Left ventricle myocardium superior (tissue), 1 donor: ENCODE measurements at places on chromosomes 5 and 9. TPM values are rescaled to one million over a fixed set of nuclear protein-coding genes. Genes with fewer than 3 reads are reported as not detected.

C5orf63 gene
- 10.9 TPM for total RNA-seq

NR2F1-AS1 gene
- 0.57 TPM for total RNA-seq

ANKDD1B gene
- 0.25 TPM for total RNA-seq

LCN1 gene
- total RNA-seq, result not detected

NIPSNAP3A gene
- total RNA-seq, result 17.3 TPM

MED22 gene
- total RNA-seq, result 21.5 TPM

AFAP1L1 gene
- total RNA-seq, result 48.9 TPM

RANBP17 gene
- 3.9 TPM for total RNA-seq

BAAT gene
- total RNA-seq, result not detected

CLTA gene
- total RNA-seq, result 60.7 TPM

DNAJC25 gene
- total RNA-seq, result 5.3 TPM

PARP8 gene
- 6.2 TPM for total RNA-seq

TMEM215 gene
- not detected for total RNA-seq

MYOT gene
- total RNA-seq, result 8.7 TPM

HMHB1 gene
- not detected for total RNA-seq

SLC34A3 gene
- total RNA-seq, result not detected

BNC2 gene
- total RNA-seq, result 6.3 TPM

GRCh38 chr9:36148311-36149051 lies 11.9 kb downstream of the GLIPR2 start:
- peak; percentile 97 for DNase-seq

GRCh38 chr5:150175536-150175935 lies 9.0 kb downstream of the CDX1 start:
- no peak for DNase-seq

- no peak for DNase-seq
These were observed 734 bp downstream of the SKP1 start for GRCh38 chr5:134175921-134176510.

DNA sequence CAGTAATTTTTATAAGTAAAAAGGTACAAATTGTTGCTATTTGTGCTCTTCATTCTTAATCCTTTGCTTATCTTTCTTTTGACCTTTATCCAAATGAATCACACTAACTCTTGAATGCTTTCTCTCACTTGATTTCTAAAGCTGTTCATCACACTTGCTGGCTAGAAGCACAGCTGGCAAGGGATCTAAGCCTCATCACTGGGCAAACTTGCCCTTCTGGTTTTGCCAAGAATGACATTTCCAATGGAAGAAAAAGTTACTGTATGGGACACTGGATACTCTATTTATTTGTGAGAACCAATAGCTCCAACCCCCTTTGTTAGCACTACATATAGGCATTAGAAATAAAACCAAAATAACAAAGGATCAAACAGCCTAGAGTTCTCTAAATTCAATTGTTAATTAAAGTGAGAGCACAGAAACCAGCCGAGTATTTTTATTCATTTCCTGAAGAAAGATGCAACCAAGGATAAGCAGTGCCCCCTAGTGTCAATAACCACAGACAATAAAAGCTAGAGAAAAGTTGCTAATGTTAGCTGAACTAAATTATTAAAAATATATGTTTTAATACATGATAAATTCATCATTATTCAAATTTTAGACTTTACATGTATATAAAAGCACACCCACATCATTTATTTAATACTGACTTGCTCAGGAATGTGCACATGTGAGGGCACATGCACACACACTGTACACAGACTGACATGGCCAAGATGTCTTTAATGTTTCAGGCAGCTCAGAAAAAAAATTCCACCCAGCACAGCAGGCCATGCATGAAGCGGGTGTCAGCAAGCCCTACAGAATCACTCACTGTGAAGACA lies 59.8 kb upstream of the POU5F2 start:
- DNase-seq, result no peak

DNA sequence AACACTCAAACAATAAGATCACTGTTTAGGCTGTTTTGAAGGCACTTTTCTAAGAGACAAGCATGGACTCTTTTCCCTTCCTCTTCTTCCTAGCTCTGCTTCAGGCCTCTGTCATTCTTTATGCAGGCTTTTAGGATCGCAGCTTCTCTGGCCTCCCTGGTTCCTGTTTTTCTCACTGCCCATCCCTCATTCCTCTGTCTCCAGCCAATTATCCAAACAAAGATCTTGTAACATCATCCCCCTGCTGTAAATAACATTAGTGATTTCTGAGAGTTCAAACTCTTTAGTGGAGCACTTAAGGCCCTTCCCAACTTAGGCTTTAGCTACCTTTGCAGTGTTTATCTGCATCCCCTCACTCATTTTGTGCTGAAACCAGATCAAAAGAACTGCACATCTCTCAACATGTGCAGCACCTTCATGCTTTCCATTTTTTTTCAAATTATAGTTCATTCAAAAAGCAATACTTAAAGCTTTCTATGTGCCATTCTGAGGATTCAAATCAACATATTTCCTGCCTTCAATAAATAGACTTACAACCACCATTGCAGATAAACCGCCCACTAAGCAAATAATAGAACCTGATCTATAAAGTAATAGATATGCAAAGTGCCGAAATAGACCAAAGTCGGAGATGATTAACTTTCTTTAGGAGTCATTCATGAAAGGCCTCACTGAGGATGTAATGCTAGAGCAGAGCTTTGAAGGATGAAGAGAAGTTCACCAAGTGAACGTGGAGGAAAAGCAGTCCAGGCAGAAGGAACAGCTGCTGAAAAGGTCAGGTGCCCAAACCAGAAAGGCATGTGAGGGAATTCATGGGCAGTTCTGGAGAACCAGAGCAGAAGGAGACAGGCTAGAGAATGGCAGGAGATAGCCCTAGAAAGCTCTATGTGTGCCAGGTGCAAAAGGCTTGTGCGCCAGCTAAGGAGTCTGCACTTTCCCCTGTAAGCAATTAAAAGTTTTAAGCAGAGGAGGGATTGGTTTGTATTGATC lies 95.8 kb upstream of the ZNF366 start:
- DNase-seq, result no peak

- DNase-seq, result no peak
These were observed 792.1 kb downstream of the BRINP1 start for GRCh38 chr9:118577121-118577520.

- DNase-seq, result no peak
These were observed 1523.9 kb downstream of the MAT2B start for GRCh38 chr5:165029099-165029870.

GRCh38 chr9:130069048-130069447 lies 15.3 kb downstream of the GPR107 start:
- no peak for DNase-seq

- DNase-seq, result no peak
These were observed 15.8 kb downstream of the MGAT1 start for GRCh38 chr5:180786531-180787398.

GRCh38 chr5:1723957-1724821 lies 75.4 kb downstream of the MRPL36 start:
- DNase-seq, result no peak

DNA sequence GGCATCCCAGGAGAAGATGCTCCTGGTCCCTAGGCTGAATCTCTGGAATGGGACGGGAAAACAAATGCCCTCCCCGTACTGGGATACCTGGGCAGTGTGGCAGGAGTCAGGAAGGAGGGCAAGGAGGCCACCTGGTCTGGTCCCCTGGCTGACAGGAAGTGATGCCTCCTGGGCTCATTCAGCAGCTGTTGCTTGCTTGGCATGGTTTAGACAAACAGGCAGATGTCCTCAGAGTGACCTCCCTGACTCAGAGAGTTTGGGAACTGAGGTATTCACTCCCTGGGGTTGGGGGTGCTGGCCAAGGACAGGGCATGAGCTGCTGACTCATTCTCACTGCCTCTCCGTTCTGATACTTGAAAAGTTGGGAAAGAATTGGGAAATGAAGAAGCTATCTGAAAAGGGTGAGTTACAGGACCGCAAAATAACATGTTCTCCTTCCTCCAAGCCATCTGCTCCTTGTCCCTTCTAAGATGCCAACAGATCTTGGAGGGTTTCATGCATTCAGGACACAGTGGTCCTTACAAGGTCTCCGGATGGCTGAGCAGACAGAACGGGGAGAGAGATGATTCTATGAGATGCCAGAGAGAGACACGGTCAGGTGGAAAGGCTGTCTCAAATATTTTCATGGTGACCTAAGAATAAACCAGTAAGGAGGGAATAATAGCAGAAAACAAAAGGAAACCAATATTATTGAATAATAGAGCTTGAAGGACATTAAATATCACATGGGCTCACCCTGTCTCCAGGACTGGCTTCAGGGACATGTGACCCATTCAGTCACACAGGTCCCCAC lies 534.5 kb downstream of the BNC2 start:
- DNase-seq, result peak; percentile 77

- DNase-seq, result no peak
These were observed 294.8 kb downstream of the PRELID2 start for GRCh38 chr5:145540375-145540774.

- no peak for DNase-seq
These were observed 260.2 kb upstream of the IRX2 start for GRCh38 chr5:3011764-3012017.

DNA sequence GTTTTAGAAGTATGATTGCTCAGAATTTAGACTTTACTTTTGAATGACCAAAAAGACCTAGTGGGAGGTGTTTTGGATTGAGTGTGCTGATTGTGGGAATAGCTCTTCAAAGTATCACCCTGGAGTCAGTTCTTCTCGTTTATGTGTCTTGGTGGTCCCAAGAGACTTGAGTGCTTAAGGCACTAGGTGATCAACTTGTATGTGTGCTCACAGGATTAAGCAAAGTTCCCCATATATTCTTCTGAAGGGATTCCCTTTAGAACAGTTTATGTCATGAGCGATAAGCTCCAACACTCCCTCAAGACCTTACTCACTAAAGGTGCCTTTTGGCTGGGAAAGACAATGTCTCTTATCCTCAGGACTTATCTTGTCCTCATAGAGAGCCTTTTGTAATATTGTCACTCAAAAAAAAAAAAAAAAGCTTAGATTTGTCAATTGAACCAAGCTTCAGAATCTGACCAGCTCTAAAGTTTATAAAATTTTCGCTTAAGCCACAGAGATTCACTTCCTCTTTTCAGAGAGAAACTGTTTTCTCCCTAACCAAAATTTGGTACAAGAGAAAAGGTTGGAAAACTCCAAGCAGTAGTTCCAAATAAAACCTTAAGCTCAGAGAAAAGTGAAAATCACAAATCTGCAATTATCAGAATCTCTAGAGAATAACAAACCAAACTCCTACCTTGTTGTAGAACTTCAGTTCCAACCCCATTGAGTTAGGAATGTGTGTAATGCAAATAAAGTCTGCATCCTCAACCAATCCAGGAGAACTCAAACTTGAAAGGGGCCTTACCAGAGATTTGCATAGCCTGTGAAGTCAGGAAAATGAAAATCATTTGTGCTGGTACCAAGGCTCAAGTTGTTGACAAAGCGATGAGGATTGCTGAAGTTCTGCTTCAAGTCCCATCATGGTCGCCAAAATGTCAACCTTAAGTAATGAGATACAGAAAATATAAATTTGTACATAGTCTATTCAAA lies 40.0 kb upstream of the PDZD2 start:
- no peak for DNase-seq

DNA sequence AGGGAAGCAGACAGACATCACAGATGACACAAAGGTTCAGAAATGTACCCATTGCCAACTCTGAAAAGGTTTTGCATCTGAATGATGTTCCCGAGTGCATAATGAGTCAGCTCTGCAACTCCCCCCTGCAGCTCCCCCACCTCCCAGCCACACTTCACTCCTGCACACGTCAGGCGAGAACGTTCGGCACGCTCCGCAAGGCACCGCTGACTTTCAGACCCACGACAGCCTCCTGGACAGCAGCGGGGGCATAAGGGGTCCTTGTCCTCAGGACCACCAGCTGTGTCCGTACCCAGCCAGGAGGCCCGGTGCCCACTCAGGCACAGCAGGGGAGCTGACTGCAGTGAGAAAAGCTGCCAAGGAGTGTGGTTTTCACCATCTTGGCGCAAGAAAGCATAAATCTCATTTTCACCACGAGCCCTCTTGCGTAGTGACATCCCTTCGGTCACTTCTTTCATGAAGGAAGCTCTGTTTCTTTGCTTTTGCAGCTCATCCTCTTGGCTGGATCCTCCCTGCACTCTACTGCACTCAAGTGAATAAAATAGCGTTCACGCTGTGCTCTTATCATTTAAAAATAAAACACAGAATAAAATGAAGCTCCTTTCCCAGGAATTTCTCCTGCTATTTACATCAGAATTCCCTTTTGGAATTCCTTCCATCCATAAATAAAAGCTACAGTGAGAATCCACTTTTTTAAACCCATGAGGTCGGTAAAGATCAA lies 9.9 kb downstream of the GFPT2 start:
- no peak for DNase-seq

DNA sequence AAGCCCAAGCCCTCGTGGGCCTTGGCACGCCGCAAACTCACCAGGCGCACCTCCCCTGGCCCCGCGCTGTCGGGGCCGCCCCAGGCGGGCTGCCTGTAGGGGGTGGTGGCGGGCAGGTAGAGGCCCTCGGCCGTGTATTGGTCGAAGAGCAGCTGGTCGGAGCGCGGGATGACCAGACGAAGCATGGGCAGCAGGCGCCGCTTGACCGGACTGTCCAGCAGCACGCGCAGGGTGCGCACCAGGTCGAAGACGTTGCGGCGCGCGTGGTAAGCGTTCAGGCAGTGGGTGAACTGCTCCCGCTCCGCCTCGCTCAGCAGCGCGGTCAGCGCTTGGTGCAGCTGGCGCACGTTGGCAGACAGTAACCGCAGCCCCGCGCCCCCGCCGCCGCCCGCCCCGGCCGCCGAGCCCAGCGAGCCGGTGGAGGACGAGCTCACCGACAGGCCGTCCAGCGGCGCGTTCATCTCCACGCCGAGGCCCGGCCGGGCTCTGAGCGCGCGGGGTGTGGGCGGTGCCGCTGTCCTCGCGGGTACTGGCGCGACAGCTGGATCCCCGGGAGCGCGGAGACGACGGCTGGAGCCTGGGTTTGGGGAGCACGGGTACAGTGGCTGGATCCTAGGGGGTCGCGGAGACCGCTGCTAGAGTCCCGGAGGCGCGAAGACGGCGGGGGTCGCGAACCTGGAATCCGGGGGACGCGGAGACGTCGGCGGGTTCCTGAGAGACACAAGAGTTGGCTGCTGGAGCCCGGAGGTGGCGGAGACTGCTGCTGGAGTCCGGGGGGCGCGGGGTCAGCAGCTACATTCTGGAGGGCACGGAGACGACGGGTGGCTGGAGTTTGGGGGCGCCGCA lies 709 bp downstream of the WHRN start:
- peak; percentile 63 for DNase-seq

GRCh38 chr5:142063878-142064331 lies 44.7 kb upstream of the NDFIP1 start:
- DNase-seq, result peak; percentile 82

DNA sequence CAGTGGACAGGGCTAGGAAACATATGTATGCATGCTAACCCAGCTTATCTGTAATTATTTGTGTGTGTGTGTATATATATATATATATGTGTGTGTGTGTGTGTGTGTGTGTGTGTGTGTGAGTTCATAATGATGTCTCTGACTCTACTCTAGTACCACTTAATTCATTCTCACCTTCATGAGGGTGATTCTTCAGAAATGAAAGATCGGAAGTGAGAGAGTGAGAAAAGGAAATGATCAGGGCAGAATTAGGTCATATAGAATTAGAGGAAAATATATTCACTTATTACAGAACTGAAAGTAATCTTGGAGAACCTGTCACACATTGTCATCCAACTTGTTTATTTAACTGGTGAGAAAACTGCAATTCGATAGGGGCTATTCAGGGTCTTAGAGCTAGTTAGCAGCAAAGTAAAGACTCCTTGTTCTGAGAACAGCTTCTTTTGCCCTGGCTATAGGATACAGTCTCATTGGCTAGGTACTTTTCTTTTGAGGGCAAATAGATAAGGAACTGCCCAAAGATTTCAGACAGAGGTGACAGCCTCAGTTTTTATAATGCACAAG lies 58.8 kb downstream of the C9orf153 start:
- DNase-seq, result no peak

- DNase-seq, result peak; percentile 73
These were observed 46.8 kb upstream of the RNF20 start for GRCh38 chr9:101486693-101487442.
